Brain (organoid and tissue), 16 donors: ENCODE measurements at places on chromosomes 3 and 15.

GRCh38 chr3:141235661-141236171 lies 4.1 kb downstream of the PXYLP1 start:
- DNase-seq, result no peak

DNA sequence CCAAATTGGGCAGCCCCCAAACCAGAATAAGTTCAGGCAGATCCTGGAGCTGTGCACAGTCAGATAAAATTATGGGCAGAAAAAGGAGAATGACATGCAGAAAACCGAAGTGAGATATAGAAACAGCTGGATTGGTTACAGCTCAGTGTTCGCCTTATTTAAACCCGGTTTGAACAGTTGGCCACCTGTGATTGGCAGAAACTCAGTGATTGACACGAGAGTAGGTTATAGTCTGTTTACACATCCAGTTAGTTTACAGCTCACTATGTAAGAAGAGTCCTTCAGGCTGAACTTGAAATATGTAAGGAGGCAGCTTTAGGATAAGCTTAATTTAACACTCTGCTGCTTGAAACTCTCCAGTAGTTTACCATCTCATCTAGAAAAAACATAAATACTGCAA lies 271.6 kb upstream of the ARRDC4 start:
- DNase-seq, result no peak

DNA sequence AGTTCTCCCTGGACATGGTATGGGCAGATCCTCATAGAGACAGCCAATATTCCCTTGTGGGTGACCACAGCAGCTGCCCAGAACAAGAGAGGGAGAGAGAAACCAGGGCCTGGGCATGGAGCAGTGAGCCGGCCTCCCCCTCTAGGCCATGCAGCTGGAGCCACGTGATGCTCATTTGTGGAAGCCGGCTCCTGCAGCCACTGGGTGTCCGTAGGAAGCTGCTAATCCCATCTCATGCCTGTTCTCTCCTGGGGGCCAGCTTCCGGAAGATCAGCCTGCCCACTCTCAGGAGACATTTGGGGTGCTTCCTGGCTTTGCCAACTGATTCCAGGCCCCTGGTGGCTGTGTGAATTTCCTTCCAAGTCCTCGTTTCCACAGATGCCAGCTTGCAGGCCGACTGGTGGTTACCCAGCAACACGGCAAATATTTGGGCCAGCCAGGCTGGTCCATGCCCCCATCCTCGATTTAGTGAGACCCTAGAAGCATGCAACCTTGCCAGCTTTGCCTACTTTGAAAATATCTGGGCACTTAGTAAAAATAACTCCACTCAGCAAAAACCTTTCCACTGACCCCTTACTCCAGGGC lies 55.3 kb downstream of the LINGO1 start:
- peak; percentile 54 for DNase-seq

DNA sequence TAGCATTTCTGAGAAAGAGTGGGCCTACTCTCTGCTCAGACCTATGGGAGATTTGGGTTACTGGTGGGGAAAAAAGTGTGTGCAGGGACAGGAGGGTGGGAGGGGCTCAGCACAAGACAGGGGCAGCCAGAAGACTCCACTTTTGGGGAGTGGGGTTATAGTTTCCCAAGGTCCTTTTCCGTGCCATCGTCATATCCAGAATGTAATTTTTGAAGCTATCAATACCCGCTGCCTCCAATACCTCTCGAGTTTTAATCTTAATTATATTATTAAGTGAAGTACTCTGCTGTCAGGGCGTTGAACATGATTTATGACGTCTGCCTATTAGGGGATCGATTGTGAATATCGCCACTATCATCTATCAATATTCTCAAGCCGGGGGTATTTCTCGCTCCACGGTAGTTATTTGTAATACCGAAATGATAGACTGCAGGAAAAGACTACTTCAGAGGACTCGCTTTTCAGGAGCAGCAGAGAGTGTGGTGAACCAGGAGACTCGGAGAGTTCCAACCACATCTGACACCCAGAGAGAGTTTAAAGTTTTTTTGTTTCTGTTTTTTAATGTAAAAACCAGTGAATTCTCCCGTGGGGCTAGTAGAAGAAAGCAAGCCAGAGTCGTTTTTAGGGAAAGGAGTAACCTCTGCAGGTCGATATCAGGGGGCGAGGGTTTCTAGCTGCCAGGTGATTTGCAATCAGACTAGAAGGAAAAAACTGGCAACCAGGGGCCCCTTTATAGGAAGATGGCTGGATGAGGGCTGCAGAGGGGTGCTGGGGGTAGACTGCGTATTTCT lies 20.6 kb downstream of the NR2F2 start:
- DNase-seq, result no peak

DNA sequence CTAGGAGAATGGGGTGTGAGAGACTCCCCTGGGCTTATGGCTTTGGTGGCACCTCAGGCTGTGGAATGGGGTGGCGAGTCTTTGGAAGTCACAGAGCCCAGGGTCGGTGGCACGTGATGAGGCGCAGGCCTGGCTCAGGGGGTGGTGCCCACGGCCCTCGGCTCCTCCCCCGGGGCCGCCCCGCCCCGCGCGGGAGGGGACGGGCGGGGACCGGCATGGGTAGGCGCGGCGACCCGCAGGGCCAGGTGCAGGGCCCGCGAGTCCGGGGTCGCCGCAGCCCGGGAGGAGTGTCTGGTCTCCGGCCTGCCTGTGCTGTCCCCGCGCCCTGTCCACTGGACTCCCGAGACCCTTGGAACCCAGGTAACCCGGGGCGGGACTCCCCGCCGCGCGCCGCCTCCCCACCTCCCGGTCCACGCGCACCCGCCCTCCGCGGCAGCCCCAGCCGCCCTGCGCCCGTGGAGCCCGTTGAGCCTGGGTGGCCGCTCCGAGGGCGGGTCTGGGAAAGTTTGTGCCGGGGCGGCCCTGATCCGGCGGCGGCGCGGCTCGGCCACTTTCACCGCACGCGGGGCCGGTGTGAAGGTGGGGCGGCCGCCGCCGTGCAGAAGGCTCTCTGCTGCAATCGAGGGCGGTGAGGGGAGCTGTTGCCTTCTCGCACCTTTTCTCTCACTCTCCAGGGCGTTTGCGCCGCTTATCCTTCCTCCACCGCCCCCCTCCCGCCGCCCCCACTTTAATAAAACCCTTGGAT lies at the start of gene PAQR5:
Gene PAQR5, plus strand, starts transcription at position 216 of the 745 bp plus-strand sequence. CDS start 61,169 bp downstream, outside the sequence.
- peak; percentile 21 for DNase-seq

DNA sequence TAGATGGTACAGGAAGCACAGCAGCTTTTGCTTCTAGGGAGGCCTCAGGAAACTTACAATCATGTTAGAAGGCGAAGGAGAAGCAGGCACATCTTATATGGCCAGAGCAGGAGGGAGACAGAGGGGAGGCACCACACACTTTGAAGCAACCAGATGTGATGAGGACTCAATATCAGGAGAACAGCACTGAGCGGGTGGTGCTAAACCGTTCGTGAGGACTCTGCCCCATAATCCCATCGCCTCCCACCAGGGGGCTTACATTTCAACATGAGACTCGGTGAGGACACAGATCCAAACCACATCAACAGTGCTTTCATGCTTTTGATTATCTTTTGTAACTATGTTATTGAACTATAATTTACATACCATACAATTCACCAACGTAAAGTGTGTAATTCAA lies 7.6 kb upstream of the TMEM44 start:
- no peak for DNase-seq

GRCh38 chr15:85007741-85008397 lies 26.2 kb downstream of the PDE8A start:
- DNase-seq, result no peak

DNA sequence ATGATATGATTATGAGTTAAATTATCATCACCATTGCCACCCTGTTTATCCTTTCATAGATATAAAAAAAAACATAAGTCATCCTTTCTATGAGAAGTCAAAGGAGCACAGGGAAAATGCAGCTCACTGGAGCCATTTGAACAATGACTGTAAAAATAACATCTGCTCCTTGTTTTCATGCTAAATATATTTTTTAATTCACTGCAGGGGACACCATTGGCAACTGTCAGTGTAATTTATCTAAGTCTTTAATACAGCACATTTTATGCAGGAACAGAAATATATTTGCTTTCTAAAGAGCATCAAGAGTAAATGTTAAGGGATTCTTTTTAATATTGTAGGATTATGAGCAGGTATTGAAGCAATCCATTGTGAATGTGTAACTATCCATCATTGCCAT lies 371.3 kb downstream of the ZBBX start:
- DNase-seq, result peak; percentile 25

DNA sequence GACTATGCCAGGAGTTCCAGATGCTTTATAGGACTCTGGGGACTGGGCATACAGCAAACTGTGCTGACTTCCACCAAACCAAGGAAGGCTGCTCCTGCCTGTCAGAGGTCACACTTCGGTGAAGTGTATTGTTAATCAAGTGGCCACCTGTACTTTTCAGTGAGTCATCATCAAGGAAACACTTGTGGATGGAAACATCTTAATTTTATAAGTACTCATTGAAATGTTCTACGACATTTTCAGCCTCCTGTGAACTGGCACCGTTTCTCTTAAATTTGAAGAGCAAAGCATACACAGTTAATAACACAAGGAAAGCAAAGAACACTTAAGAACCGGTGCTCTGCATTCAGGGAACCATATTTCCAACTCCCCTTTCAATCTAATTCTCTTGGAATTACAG lies 801.7 kb upstream of the DPPA4 start:
- DNase-seq, result no peak

- DNase-seq, result no peak
Observed at GRCh38 chr3:11768604-11769003, 78.1 kb downstream of the TAMM41 start.

DNA sequence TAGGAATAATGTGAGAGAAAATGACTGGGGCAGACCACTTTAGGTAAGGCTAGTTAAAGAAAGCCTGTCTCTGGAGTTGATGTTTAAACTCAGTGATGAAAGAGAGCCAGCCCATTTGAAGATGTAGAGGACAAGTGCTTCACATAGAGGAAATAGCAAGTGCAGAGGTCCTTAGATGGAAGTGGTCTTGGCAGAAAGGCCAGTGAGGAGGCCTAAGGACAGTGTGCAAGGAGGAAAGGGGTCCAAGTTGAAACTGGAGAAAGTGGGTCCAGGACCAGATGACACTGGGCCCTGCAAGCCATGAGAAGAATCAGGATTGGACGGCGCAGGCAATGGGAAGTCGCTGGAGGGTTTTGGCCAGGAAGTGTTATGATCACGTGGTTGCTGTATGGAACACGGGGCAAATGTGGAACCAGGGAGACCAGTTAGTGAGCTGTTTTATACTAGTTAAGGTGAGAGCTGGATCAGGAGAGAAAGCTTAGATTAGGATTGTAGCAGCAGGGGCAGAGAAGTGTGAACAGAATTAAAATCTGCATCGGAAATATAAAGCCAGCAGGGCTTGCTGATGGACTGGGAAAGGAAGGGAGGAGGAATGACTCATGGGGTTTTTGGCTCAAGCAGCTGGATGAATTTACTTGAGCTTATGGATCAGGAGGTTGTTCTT lies 48.0 kb upstream of the SCAANT1 start:
- DNase-seq, result no peak

DNA sequence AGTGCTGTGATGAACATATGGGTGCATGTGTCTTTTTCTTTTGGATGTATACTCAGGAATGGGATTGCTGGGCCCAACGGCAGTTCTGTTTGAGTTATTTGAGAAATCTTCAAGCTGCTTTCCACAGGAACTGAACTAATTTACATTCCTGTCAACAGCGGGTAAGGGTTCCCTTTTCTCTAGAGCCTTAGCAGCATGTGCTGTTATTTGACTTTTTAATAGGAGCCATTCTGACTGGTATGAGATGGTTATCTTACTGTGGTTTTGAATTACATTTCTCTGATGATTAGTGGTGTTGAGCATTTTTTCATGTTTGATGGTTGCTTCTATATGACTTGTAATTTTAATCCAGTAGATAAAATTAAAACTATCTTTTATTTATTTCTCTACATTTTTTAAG lies 1168.6 kb upstream of the ALCAM start:
- no peak for DNase-seq

DNA sequence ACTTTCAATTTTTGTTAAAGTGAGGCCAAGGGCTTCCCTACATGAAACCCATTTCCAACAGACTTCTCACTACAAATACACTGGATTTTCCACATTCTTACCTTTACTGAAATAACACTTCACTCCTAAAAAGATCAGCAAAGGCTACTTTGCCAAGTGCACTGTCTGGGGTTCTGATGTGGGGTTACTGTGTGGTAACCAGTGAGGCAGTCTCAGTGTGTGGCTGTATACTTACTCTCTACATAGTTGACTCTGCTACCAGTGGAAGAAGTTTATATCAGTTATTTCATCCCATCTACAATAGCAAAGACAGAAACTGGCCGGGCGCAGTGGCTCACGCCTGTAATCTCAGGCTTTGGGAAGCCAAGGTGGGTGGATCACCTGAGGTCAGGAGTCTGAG lies 5.6 kb downstream of the WDR82 start:
- no peak for DNase-seq

GRCh38 chr3:172617976-172618375 lies 92.9 kb downstream of the NCEH1 start:
- no peak for DNase-seq

- no peak for DNase-seq
Observed at GRCh38 chr3:66133050-66133757, 87.6 kb upstream of the SLC25A26 start.

GRCh38 chr3:75144406-75144805 lies 519.7 kb upstream of the FRG2C start:
- DNase-seq, result no peak

DNA sequence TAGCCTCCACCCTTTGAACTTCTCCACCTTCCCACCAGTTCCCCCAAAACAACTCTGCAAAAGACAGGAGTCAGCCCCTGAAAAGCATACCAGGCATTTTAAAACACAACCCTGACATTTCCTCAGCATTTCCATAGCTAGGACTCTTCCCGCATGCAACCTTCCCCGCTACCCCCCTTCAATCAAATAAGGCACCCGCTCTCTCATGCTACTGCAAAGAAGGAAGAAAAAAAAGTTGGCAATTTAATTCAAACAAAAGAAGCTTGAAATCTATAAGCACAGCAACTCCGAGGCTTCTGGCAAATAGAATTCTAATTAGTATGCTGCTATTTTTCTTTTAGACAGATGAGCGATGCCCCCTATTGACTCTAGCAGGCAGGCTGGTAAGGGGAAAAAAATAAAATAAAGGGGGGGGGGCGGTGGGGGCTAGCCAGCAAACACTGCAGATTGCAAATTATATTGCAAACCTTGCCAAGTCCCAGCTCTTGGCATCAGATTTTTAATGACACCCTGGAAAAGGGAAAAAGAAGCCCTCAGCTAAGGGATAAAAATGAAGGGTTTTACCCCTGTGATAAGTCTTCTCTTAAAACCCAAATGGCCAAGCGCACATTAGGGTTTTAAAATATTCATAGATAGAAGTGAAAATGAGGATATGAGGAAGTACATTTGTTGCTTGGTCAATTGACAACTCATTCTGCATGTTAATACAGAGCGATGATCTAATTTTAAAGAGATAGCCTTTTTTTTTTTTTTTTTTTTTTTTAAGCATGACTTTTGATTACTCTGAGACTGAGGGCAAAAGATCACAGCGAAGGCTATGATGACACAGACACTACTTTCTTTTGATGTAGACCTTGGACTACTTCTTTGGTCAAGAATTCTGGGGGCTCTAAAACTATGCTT lies 255.2 kb downstream of the NR2F2 start:
- DNase-seq, result peak; percentile 70

DNA sequence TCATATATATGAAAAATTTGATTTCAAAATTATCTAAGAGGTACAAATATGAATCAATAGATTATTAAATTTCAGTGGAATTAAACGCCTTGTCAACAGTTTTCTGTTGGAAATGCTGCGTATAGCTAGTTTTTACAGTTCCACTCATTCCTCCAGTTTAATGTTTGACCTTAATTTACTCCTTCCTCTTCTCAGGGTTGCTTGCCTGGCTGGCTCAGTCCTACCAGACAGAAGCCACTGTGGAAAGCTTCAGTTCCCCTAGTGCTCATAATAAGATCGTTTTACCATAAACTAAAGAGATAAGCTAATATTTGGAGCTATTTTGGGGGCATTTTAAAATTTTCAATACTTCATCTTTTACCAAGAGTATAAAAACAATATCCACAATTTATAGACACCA lies 22.8 kb downstream of the EMC7 start:
- no peak for DNase-seq

GRCh38 chr3:138222131-138222941 lies 35.2 kb downstream of the ARMC8 start:
- DNase-seq, result no peak
